ENCODE measurements at places on chromosomes 3 and 15. TPM values are rescaled to one million over a fixed set of nuclear protein-coding genes. Genes with fewer than 3 reads are reported as not detected.

DNA sequence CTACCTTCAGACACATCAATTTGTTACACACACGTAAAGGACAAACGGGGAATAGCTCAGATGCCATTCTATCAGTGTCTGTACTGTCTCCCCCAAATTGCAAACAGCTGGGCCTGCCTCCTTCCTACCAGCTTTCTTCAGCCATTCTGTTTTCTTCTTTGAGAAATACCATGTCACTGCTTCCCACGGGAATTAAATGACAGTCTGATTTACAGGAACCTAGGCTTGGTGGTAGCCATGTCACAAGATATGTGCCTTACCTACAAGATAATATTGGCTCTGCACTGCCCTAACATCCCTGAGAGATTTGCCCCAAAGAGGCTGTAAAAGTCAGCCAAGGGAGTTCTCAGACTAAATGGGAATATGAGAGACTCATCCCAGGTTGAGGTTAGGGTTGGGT is 308.3 kb downstream of the LRTM1 start:
- H3K4me3 ChIP-seq = no peak overlapping the region
- H3K4me1 ChIP-seq = no peaks in the 10 kb centered on the region
- no peaks in the 10 kb centered on the region for H3K27me3 ChIP-seq
- no peak overlapping the region for H3K27ac ChIP-seq
- H3K36me3 ChIP-seq = no peaks in the 10 kb centered on the region

DAPK2 gene
- total RNA-seq = 26.5 TPM

GRCh38 chr3:194046995-194047645 is 88.8 kb upstream of the HES1 start:
- peak overlapping the region; percentile 37 for H3K27ac ChIP-seq
- H3K36me3 ChIP-seq = no peaks in the 10 kb centered on the region

SIDT1 gene
- total RNA-seq = 42.1 TPM

ZIC1 gene
- not detected for total RNA-seq

AMT gene
- total RNA-seq = 24.5 TPM

DNA sequence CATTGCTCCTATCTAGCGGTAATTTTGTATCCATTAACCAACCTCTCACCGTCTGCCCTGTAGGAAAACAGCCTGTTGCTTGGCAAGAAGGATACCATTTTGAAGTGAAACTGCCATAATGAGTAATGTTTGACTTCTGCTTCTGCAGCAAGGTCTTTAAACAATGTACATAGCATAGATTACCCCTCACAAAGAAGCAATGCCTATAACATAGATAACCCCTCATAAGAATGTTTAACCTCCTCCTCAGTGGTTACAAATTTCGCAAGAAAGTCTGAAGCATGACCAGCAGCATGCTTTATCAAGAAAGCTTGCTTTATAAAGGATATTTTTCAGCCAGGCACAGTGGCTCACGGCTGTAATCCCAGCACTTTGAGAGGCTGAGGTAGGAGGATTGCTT is 61.2 kb upstream of the MFGE8 start:
- DNase-seq = no peak
- no peak overlapping the region for H3K27ac ChIP-seq
- H3K27me3 ChIP-seq = no peaks in the 10 kb centered on the region
- no peaks in the 10 kb centered on the region for H3K36me3 ChIP-seq

- no peak overlapping the region for H3K27ac ChIP-seq
- no peaks in the 10 kb centered on the region for H3K4me1 ChIP-seq
- H3K27me3 ChIP-seq = no peaks in the 10 kb centered on the region
- H3K4me3 ChIP-seq = no peak overlapping the region
Measured at GRCh38 chr3:141812084-141812483, 48.9 kb downstream of the GRK7 start.

LYZL4 gene
- total RNA-seq = not detected

LCTL gene
- not detected for total RNA-seq

MST1 gene
- 49.9 TPM for total RNA-seq

All from colonic mucosa (tissue), 4 donors.